ENCODE measurements at places on chromosomes 5 and 9.
A peak's percentile ranks its signal among the peaks of the same experiment; 100 is the strongest.

GRCh38 chr9:38318759-38319495, 73.6 kb upstream of the ALDH1B1 start:
- peak; percentile 95 for DNase-seq

- no peak for DNase-seq
Observed at GRCh38 chr5:59777028-59777427, 116.5 kb downstream of the PDE4D start.

DNA sequence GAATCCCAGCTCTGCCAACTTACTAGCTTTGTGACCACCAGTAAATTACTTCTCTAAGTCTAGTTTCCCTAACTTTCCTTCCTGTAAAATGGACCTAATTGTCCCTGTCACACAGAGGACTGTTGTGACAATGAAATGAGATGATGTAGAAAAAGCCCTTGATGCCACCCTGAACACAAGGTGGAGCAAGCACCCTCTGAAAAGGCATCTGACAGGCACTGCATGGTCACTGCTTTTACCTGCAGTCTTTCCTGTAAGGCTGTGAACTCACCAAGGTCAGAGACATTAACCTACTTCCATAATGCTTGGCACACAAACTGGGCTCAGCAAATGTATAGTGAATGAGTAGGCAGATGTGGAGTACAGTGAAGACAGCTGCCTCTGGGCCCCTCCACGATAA, 6.1 kb downstream of the SLC31A2 start:
- DNase-seq = no peak

GRCh38 chr9:35599763-35600604, 5.1 kb upstream of the TESK1 start:
- no peak for DNase-seq

- no peak for DNase-seq
Observed at GRCh38 chr5:73749485-73750270, 123.7 kb downstream of the ARHGEF28 start.

- DNase-seq = no peak
Observed at GRCh38 chr9:126809068-126809467, 4.2 kb downstream of the ZBTB43 start.

DNA sequence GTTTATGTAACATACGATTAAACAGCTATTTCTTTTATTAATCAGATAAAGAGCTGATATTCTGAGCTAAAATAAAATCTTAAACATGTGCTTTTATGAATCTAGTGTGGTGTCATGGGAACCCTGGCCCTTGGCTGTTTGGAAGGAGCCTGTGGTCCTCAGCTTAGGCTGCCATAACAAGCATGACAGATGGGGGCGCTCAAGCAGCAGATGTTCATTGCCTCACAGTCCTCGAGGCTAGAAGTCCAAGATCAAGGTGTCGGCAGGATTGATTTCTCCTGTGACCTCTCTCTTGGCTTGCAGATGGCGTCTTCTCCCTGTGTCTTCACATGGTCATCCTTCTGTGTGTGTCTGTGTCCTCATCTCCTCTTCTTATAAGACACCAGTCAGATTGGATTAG, 448.2 kb downstream of the GADD45G start:
- DNase-seq = no peak

- no peak for DNase-seq
Observed at GRCh38 chr9:122131401-122132001, 28.1 kb downstream of the NDUFA8 start.

DNA sequence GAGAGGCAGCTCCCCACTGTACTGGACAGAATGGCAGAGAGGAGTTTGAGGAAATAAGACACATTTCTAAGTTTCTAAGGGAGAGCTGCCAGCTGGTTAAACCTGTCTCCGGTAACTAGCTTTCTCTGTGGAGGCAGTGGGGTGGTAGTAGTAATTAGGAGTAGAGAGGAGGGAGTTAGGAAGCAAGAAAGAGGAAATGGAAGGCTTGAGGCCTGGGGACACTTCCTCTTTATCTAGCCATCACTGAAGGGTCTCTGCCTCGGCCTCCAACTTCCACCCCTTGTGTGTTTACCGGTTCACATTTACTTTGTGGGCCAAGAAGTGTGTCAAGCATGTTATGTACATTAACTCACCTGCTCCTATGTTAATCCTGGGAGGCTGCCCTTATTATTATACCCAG, 462.2 kb upstream of the DMAC1 start:
- no peak for DNase-seq

Measured in epithelial cell of proximal tubule (primary cell).